Breast epithelium (tissue), 4 donors: ENCODE measurements at places on chromosomes 5 and 9. TPM values are rescaled to one million over a fixed set of nuclear protein-coding genes. Genes with fewer than 3 reads are reported as not detected.

Gene PIGO
- total RNA-seq = 24.9 TPM

DNA sequence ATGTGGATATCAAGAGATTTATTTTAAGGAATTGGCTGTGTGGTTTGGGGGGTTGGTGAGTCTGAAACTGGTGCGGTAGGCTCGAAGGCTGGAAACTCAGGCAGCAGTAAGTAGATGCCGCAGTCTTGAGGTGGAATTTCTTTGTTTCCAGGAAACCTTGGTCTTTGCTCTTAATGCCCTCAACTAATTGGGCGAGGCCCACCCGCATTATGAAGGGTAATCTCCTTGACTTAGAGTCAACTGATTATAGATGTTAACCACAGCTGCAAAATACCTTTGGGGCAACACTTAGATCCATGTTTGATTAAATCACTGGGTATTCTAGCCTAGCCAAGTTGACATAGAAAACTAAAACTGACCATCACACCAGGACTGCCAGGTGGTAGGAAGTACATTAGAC, 83.8 kb downstream of the ANKRD33B start:
- no peak for DNase-seq
- H3K36me3 ChIP-seq = no peaks in the 10 kb centered on the region
- H3K4me1 ChIP-seq = no peaks in the 10 kb centered on the region
- H3K4me3 ChIP-seq = no peak overlapping the region

- H3K36me3 ChIP-seq = no peaks in the 10 kb centered on the region
- H3K4me1 ChIP-seq = no peaks in the 10 kb centered on the region
- DNase-seq = no peak
These were observed 296.9 kb downstream of the MSX2 start for GRCh38 chr5:175021321-175021720.

GRCh38 chr5:138354926-138355378, 2.5 kb downstream of the KDM3B start:
- H3K27ac ChIP-seq = peak overlapping the region; percentile 99
- H3K36me3 ChIP-seq = no peaks in the 10 kb centered on the region
- DNase-seq = no peak
- no peaks in the 10 kb centered on the region for H3K27me3 ChIP-seq
- no peak overlapping the region for H3K4me3 ChIP-seq
- H3K4me1 ChIP-seq = no peaks in the 10 kb centered on the region

DNA sequence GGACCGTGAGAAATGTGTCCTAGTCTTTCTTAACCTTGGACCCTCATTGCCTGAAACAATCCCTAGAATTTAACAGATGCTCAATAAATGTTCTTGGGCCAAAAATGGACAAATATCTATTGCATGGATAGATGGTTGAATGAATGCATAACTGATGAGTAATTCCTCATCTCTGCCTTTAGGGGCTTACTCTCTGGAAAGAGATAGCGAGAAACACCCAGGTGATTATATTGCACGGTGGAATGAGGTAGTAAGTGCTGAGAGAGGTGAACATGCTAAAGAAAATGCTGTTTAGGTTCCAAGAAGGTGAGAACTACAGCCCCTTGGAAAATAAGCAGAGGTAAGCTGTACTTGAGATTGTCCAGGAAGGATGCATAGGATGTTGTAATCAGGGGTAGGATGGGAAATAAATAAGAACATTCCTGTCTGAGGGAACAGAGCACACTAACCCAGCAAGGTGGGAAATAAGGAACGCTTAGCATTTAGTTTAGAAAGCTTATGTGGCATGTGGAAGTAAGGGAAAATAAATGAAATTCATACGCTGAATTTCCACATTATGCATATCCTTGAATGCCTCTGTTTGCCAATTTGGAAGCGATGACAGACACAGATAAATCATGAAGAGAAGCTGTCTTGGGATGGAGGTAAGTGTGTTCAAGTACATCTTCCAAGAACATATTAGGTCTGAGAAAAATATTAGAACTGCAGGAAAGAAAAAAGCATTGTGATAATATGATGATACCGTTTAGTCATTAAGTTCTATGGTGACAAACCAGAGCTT, 426.6 kb downstream of the ARHGEF28 start:
- no peak for DNase-seq
- H3K4me1 ChIP-seq = no peaks in the 10 kb centered on the region
- no peak overlapping the region for H3K4me3 ChIP-seq
- H3K36me3 ChIP-seq = no peaks in the 10 kb centered on the region
- H3K27me3 ChIP-seq = no peaks in the 10 kb centered on the region

DNA sequence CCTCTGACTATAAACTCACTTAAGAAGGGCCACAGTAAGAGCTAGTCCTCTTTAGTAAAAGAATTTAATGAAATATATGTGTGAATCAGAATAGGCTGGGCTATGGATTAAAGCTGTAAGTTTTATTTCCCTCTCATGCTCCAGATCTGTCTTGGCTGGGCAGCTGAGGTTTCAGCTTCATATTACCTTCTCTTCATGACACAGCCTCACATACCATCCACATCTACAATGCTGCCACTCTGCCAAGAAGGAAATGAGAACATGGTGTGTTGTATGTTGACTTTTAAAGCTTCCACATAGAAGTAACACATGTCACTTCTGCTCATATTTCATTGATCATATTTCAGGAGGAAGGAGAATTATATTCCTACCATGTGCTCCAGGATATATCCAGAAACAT, 776.0 kb upstream of the ACO1 start:
- H3K27me3 ChIP-seq = no peaks in the 10 kb centered on the region
- DNase-seq = no peak
- no peaks in the 10 kb centered on the region for H3K4me1 ChIP-seq
- peak overlapping the region; percentile 12 for H3K27ac ChIP-seq
- no peak overlapping the region for H3K4me3 ChIP-seq
- H3K36me3 ChIP-seq = no peaks in the 10 kb centered on the region
